ENCODE measurements at places on chromosomes 11 and 22.

- DNase-seq, result no peak
These were observed 73.0 kb downstream of the CYB5R2 start for GRCh38 chr11:7600205-7600775.

- DNase-seq, result no peak
These were observed 366.9 kb upstream of the CHORDC1 start for GRCh38 chr11:90589735-90590134.

DNA sequence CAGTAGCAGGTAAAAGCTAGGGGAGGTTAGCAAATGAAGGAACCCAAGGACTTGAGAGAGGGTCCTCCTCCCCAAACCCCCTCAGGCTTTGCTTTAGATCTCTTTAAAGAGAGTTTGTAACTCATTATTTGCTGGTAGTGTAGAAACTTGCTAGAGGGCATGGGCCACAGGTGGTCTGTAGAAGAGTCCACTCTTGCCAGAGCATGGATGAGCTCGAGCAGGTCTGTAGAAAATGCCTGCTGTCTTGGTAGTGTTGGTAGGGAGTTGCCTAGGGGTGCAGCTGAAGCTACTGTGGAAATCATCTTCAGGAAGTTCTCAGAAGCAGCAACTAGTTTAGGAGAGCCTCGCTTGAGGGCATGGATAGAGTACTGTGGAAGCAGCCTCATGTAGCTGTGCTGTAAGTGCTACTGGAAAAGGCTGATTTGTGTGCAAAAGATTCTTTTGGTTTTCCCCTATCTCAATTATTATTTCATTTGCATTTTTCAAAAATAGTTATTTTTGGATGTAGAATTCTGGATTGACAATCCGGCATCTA lies 104.3 kb downstream of the TMEM135 start:
- no peak for DNase-seq

DNA sequence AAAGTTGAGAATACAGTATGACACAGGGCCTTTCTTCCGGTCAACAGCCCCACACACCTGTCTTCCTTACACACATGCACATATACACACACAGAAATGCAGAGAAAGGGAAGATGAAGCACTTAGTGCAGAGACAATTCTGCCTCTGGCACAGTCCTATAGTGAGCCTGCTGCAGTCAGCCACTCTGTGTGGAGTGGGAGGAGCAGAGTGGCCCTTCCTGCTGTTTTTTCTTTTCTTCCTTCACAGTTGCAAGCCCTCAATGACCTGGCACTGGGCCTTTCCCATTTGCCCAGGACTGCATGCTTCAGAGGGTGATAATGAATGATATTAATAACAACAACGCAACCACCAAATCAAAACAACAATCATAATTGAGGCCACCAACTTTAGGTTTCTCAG lies 527.0 kb upstream of the B3GAT1 start:
- no peak for DNase-seq

GRCh38 chr22:22422629-22423112 lies 85.9 kb downstream of the ZNF280B start:
- DNase-seq, result peak; percentile 85

DNA sequence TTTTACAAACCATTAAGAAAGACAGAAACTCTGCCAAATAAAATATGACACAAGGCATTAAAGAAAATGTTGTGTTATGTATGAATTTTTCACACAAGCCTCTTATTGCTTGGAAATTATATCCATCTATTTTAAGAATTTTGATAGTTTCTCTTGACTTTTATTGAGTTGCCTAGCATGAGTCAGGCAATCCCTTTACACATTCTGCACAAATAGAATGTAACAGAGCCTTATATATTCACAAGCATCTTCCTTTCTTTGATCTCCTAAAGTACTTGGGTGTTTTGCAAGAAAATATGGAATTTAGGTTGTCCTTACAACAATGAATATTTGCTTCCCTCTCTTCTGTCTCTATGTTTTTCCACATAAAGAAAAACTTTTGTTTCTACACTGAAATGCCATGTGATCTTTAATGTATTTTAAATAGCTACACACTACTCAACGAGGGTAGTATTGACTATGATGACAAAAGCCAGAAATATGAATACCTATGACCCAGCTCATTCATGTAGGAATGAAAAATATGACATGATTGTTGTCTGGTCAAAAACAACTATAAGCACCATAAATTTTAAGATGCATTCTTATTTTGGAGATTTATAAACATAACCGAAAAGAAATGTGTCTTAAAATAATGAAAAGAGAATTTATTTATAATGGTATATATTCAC lies 398.8 kb downstream of the GUCY1A2 start:
- DNase-seq, result no peak

- DNase-seq, result peak; percentile 50
These were observed at the start of gene LPXN for GRCh38 chr11:58575377-58576020. TSS of gene LPXN (minus strand) at chr11:58575856. CDS start at chr11:58575772, 84 bp downstream.

GRCh38 chr11:69828276-69828970 lies 9.2 kb upstream of the FGF3 start:
- DNase-seq, result no peak

- DNase-seq, result no peak
These were observed 35.6 kb upstream of the CACNG2 start for GRCh38 chr22:36739185-36739584.

DNA sequence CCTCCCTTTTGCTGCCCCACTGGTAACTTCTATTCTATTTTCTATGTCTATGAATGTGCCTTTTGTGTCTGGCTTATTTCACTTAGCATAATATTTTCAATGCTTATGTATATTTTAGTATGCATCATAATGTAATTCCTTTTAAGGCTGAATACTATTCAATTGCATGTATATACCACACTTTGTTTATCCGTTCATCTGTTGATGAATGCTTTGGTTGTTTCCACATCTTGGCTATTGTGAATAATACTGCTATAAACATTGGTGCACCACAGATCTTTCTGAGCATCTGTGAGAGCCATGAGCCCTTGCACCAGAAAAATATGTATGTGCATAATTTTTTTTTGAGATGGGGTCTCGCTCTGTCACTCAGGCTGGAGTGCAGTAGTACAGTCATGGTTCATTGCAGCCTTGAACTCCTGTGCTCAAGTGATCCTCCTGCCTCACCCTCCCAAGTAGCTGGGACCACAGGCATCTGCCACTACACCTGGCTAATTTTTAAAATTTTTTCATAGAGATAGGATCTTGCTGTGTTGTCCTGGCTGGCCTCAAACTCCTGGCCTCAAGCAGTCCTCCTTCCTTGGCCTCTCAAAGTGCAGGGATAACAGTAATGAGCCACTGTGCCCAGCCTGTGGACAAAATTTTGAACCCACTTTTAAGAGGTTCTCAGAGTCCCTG lies 27.0 kb downstream of the HEPHL1 start:
- no peak for DNase-seq

- DNase-seq, result no peak
These were observed 9.7 kb downstream of the MCAM start for GRCh38 chr11:119307219-119307618.

DNA sequence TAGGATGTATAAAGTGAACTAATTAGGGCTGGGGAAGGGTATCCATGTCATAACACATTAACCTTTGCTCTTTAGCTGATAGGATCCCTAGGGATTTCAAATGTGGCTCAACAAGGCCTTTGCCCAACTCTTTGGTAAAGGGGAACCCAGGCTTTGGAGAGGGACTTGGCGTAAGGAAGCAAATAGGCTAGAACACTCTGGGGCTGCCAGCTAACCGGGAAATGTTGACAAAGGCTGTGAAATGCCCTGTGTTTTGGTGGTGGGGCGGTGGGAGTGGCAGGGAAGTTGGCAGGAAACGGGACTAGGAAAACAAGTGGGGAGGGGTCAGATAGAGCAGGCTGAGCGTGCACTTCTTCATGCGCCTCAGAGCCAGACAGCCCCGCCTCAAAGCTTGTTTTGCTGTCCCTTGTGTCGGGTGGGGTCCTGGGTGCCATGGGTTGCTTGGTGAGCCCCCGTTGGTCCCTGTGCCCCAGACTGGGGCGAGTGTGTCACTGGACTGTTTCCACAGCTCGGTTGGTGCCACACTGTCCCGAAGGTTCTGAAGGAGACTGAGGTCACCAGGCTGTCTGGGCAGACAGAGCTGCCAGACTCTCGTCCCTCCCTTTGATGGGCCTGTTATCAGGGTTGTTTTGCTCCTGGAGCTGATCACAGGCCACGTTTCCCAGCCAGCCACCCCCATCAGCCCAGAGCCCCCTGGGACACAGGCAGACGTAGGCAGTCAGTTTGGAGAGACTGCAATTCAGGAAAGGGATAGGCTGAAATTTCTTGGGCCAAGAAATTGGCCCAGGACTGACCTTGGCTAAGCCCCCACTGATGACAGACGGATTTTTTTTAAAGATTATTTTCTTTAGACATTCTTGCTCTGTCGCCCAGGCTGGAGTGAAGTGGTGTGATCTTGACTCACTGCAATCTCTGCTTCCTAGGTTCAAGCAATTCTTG lies 19.6 kb downstream of the KCTD21 start:
- no peak for DNase-seq
